ENCODE measurements at places on chromosomes 7 and 10.

GRCh38 chr10:102465466-102465865 lies 14.1 kb upstream of the C10orf95 start:
- no peak for DNase-seq

DNA sequence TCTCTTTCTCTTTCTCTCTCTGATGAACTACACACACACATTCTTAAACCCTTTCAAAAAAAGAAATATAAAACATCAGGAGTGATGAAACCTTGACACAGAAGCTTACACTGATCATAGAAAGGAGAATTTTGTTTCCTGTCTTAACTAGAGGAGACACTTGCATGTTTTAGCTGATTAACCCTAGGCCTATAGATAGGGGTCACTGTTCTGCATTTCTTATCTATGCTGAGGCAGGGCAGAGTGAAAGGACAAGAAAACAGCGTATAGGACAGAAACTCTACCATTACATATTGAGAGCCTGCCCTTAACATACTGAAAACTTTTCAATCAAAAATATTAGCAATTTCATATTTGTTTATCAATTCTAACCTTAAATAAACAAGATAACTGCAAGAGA lies 680.6 kb upstream of the MBL2 start:
- DNase-seq, result no peak

DNA sequence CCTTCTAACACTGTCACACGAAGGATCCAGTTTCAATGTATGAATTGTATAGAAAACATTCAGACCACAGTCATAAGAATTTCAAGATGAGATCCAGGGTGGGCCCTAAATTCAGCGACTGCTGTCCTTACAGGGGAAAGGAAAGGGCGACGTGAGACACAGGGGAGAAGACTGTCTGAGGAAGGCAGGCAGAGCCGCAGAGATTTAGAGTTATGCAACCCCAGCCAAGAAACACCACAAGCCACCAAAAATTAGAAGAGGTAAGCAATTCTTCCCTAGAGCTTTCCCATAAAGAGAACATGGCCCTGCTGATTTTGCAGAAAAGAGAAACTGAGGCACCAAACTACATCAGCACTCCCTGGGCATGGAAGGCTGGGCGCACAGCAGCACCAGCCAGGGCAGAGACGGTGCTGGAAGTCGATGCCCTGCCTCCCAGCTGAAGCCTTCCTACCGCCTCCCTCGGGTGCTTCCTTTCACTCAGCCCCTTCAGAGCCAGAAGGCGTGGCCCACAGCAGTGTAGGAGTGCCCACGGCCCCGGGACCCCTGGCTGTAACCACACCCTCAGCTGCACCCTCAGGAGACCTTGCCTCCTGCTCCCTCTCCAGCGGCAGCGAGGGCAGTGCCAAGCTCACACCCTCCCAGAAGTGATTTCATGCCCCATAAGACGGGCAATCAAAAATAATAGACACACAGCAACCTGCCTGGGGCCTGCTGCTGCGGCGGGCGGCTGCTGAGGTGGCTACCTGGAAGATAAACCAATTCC lies 81.0 kb upstream of the LRRC4 start:
- no peak for DNase-seq

- DNase-seq, result no peak
Observed at GRCh38 chr10:132386419-132386831, 10.6 kb upstream of the PWWP2B start.

DNA sequence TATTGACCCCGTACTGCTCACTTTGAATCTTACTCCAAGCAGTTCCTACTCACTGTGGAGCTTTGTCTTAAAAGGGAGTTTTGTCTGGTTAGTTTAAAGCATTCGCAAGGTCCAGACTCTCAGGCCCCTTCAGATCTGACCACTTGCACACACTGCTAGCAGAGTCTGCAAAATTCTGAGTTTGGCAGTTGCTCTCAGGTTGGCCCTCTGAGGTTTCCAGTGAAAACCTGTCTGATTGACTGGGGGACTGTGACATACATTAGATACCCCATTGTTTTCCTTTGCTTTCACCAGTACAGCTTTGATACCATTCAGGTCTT lies 149.2 kb downstream of the XPNPEP1 start:
- DNase-seq, result no peak

Measured in stimulated activated CD4-positive, alpha-beta T cell treated with anti-CD3 and anti-CD28 coated beads, Interleukin-2, amount 100 ng/mL, for 24 hours (primary cell).